ENCODE measurements at places on chromosomes 2 and 18.

DNA sequence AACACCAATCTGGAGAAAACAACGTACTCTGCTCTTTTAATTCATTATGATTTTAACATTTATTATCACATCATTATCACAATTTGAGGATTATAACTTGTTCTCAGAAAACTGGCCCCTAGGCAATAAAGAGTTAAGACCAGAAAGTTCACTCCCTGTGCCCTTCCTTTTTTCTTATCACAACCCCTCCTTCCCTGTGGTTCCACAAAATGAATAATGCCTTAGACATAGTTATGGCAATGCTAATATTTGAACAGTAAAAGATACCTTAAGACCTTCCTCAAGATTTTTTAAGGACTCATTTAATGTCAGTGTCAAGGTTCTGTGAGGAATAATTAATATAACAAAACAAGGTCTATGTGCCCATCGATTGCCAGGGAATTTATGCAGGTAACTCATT is 596.2 kb downstream of the ARHGAP15 start:
- DNase-seq: no peak

DNA sequence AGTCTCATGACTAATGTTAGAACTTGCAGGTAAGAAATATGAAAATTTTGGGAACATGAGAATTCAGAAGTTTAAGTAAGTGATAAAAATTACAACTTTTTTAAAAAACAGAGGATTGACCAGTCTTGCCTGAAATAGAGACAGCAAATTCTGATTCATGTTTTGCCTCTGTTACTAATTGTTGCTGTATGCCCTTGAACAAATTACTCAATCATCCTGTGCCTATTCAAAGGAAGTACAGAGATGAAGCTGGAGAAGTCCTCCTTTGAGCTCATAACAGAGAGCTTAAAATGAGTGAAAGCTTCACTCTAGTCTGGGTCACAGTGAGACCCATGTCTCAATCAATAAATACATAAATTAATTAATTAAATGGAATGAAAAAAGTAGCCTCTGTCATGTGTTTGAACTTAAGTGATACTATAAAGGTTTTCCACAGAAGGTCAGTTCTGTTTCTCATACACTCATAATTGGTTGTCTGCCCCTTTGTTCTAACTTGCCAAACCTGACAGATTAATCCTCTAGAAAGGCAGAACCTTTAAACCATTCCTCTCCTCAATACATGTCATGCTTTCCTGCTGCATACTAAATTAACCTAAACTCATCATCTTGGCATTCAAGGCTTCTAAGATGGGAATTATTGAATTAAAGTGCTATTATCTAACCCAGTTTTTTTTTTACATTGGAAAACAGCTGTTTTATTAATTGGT is 374.6 kb upstream of the LRATD1 start:
- no peak for DNase-seq

GRCh38 chr2:204268971-204269370 is 276.3 kb upstream of the PARD3B start:
- DNase-seq: no peak

DNA sequence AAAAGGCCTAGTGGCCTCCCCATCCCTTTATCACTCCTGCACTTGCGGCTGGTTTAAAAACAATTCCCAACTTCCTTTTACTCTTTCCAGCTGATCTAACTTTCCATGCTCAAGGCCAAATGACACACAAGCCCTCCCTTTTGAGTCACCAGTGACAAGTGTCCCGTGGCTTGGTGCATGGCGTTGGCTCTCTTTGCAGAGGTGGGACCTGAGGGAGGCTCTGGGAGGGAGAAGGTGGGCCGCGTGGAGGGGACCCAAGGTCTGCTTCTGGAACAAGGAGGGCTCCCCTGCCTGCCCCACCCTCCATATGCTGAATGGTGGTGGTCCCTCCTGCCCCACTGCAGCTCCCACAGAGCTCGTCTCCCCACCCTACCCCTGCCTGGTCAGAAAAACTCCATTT is 30.8 kb upstream of the HPCAL1 start:
- DNase-seq: no peak

- DNase-seq: no peak
These were observed 257.5 kb upstream of the NCKAP5 start for GRCh38 chr2:133825778-133826177.

- DNase-seq: no peak
These were observed 34.3 kb upstream of the RALBP1 start for GRCh38 chr18:9441061-9441460.

- DNase-seq: no peak
These were observed 28.8 kb upstream of the WDR75 start for GRCh38 chr2:189412330-189412953.

DNA sequence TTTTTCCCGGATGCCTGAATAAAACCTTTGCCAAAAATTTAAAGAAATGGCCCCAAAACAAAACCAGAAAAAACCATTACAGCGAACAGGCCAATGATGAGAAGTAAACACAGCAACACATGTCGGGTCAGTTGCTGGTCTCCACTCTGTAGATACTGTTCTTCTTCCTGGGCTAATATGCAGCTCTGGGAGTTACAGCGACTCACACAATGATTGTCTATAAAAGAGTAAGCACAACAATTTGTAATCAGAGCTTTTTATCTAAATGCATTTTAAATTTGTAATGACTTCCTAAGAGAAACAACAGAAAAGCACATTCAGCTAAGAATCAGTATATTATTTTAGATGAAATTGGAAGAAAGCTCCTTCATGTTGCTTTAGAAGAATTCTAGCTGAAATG is 40.3 kb downstream of the GPR155 start:
- DNase-seq: no peak

- DNase-seq: no peak
These were observed 49.0 kb upstream of the BCL2L11 start for GRCh38 chr2:111071600-111072171.

- DNase-seq: no peak
These were observed 14.1 kb downstream of the SATB2 start for GRCh38 chr2:199443589-199444130.

DNA sequence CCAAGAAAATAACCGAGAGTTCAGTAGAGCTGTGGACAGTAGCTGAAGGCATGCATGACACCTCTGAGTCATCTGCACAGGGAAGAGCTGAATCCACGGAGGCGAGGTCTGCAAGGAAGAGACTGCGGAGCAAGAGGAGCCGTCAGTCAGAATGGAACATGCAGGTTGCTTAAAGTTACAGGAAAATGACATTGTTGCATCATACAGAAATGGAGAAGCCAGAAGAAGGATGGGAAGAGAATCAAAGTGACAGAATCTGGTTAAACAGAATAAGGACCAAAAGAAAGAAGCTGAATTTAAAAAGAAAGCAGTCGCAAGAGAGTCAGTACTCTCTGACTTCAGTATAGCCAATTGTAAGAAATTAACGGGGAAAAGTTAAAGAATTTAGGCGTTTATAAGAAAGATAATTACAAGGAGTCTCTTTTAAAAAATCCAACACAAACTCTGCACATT is 533.8 kb downstream of the ADCYAP1 start:
- no peak for DNase-seq
